Amniotic epithelial cell (primary cell): ENCODE measurements at places on chromosomes 4 and X.
A peak's percentile ranks its signal among the peaks of the same experiment; 100 is the strongest.

DNA sequence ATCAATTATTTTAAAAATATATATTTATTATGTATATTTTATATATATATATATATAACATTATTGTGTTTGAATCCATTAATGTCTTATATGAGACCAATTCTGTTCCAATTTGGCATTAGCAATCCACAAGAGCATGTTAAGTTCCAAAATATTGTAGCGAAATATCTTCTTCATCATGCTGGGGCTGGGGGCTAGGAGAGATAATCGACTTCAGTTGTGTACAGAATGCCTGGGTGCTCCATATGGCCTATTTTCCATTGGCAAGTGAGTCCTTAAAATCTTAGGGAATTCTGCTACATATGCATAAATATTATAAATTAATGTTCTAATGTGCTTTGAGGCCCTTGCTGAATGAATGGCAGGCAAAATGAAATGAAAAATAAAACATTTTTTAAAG, 117.7 kb downstream of the PCDH7 start:
- no peak for DNase-seq

DNA sequence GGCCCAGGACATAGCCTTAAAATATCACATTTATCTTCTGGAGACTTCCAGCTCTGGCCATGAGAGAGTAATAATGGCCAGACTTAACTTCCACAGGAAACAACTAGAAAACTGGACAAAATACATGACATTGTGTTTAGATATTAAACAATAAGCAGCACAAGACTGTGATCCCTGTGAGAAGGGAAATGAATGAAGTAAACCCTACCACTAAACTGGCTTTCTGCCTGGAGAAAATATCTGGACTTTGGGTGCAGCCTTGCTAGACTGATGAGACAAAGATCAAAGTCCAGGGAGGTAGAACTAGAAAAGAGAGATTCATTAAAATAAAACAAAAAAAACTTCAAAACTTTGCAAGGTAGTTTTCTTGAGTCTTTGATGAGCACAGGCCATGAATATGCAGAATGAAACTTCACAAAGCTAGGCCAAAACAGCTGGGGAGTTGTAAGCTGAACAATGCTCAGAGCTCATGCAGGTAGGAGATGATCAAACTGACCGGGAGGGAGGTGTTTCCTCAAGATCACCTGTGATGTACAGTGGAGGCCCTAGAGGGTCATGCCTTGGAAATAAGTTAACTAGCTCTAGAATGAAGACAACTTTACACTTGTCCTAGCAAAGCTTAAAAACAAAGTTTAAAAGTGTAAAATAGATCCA, 147.0 kb upstream of the SH3RF1 start:
- DNase-seq = no peak

DNA sequence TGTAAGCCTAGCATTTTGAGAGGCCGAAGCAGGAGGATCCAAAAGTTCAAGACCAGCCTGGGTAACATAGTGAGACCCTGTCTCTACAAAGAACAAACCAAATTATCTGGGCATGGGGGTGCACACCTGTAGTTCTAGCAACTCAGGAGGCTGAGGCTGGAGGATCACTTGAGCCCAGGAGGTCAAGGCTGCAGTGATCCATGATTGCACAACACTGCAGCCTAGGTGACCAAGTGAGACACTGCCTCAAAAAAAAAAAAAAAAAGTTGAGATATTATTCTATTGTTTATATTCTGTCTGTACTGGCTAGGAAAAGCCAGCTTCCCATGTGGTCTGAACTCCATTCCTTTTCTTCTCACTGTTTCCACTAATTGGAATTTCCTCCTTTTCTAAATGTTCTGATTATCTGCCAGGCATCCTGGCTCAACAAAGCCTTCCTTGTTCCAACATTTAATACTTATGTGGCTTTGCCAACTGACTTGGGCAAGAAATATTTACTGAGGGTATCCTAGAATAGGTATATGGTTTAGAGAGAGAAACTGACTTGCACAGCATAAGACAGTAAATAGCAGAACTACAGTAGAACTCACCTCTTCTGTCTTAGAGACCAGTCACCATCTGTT, 175.2 kb upstream of the ADAMTS3 start:
- no peak for DNase-seq

DNA sequence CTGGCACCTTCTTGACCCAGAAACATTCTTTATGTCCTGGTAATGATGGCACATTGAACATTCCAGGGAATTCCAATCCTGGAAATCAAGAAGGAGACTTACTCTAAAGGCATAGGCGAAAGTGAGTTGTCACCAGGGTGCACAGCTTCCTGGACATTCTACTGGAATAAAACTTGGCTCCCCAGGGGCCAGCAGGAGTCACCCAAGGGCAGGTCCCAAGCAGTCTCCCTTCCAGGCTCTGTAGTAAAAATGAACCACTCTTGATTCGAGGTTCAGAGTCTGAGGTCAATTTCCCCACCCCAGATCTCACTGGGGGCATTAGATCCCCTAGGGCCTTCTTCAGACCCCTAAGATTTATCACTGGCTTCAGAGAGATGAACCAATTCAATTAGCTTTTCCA, 338.7 kb upstream of the GATB start:
- DNase-seq = no peak

- no peak for DNase-seq
These were observed 11.1 kb downstream of the TCEANC start for GRCh38 chrX:13664020-13664419.

GRCh38 chr4:88747351-88747750, 49.7 kb upstream of the NAP1L5 start:
- no peak for DNase-seq

GRCh38 chr4:72376901-72377300, 192.1 kb downstream of the ADAMTS3 start:
- DNase-seq = no peak

- peak; percentile 27 for DNase-seq
These were observed 76.0 kb upstream of the DHRSX start for GRCh38 chrX:2576793-2577192.

- peak; percentile 35 for DNase-seq
These were observed 86.1 kb downstream of the CPE start for GRCh38 chr4:165464813-165465381.

DNA sequence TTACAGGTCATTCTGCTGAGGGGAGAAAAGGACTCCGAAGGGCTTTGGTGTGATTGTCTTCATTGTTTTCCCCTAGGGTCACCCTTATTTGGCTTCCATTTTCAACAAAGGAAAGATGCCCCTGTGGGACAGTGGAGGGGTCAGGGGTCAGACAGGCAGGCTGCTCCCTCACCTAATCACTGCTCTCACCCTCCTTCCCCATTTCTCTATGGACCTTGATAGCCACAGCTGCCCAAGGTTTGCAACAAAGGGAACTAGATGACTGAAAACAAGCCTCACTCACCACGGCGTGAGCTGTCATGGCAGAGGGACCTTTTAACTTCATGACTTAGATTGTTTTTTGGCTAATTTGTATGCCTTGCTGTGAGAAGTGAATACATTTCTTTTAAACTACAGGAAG, 40.7 kb downstream of the C4orf51 start:
- no peak for DNase-seq

DNA sequence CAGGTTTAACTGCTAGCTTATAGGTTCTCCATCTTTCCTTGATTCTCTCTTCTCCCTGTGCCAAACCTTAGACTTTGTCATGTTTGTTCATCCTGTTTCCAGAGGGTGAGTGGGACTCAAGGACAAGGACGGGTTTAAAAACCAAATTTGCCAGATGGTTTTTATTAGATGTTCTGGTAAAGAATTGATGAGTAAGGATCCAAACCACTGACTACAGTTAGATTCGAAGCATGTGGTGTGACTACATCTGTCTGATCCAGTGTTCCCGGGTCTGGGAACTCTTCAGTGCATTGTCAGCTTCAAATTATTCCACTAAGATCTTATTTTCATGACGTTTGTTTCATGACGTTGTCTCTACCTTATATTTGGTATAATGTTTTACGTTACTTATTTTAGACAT, 37.5 kb downstream of the MTMR1 start:
- no peak for DNase-seq

DNA sequence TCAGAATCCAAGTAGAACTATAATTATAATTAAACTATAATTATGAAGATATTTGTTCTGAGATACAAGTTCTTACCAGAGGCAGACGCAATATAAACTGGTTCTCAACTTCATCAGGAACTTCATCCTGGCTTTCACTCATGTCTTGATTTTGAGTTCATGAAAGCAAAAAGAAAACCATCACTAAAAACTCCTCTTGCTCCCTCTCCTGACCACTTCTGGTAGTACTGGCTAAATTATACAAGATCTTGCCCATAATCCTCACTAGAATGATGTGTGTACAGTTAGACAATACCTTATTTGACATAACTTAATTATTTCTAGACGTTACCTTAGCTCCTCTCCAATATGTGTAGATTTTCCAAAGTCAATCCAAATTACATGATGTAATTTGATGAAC, 3.7 kb downstream of the TAF7L start:
- peak; percentile 34 for DNase-seq

DNA sequence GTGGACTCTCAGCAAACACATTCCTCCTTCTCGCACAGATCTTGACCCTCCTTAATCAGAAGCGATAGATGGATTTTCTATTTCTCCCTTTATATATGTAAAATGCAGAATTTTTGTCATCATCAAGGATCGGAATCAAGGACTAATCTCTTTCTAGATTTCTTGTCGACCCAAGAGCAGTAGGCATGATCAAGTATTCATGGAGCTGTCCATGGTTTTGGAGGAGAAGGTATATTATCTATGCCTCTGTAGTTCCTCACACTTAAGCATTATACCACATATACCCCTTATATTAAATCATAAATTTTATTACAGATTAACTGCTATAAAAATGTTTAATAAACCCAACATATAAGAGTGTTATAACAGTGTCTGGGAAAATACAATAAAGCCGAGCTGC, 886.8 kb downstream of the NLGN4X start:
- no peak for DNase-seq

DNA sequence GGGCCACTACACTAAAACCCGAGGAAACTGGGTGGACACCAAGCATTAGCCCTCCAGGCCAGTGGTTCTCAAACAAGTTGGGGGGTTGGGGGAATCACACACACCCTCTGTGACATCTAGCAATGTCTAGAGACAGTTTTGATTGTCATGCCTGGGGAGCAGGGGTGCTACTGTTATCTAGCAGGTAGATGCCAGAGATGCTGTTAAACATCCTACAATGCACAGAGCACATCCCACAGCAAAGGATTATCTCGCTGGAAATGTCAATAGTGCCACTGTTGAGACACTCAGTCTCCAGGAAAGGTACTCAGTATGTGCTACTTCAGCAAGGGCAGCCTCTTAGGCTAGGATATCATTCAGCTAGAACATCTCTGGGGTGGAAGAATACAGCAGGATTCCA, 1.3 kb downstream of the SMC1A start:
- no peak for DNase-seq

- no peak for DNase-seq
These were observed 357.9 kb downstream of the UNC5C start for GRCh38 chr4:95190751-95191436.

- peak; percentile 66 for DNase-seq
These were observed 173.7 kb downstream of the AREG start for GRCh38 chr4:74618659-74619058.

DNA sequence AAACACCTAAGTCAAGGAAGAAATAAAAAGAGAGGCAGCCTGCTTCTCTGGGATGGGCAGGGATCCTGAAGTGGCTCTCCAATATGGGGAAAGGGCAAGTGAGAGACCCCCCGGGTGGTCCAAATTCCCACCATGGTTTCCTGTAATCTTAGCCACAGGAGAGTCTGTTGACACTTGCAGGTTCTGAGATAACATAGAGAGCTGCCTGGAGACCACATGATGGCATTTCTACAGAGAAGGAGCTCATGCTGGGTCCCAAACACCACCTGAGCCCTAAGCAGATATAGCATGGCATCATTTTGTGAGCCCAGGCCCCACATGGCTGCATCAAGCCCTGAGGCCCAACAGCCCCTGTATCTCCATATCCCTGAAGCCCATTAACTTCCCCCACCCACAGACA, 26.1 kb downstream of the PABPC1L2B start:
- no peak for DNase-seq

GRCh38 chr4:132108784-132109183, 1040.3 kb upstream of the PCDH10 start:
- peak; percentile 56 for DNase-seq

GRCh38 chrX:17703201-17703600, 34.1 kb upstream of the SCML1 start:
- DNase-seq = no peak

- DNase-seq = no peak
These were observed 40.5 kb upstream of the SPP1 start for GRCh38 chr4:87934973-87935372.

DNA sequence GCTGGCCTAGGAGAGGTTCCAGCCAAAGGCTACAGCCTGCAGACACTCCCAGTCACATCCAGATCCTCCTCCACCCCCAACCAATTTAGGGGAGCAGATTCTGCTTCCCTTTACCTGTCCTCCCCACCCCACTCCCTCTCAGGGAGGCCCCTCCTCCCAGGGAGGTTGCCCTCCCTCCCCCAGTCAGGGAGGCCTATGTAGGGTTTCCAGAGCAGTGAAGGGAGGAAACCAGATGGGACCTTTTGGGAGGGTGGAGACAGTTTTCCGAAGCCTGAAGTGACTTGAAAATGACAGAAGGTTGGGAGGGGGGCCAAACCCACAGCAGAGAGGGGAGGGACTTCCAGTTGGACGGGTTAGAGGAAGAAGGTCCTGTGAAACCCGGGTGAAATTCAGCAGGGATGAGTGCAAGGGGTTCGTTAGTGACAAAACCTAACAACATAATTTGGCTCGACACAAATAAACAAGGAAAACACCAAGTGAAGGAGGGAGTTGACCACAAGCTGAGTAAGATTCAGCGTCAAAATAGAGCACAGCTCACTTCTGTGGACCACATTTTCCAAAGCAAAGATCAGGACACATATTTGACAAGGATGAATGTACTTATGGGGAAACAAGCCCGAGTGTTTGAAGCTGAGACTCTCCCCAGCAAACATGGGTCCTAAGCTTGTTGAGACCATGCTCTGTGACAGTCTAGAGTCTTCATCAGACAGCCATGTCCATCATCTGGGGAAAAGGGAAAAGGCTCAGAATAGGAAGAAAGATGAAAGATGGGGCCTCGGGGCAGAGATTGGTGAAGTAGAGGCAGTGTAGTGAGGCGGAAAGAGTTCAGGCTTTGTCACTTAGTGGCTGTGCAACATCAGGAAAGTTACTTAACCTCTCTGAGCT, 46.4 kb downstream of the PRPS1 start:
- peak; percentile 88 for DNase-seq

- DNase-seq = no peak
These were observed 66.7 kb upstream of the FRAS1 start for GRCh38 chr4:77990456-77990855.

GRCh38 chrX:119828446-119828845, 24.3 kb downstream of the UPF3B start:
- DNase-seq = no peak

DNA sequence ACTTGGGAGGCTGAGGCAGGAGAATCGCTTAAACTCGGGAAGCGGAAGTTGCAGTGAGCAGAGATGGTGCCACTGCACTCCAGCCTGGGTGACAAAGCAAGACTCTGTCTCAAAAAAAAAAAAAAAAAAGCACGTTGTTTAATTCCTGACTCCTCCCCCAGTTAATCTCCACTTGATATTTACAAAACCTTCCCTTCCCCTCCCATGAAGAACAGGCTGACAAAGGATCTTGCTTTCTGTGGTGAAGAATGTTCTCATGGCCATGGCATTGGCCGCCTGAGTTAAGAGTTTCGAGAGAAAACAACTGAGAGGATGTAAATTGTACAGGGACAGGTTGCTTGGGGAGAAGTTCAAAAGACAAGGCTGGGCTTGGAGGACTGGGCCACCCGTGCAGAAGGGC, 168.2 kb upstream of the BCOR start:
- no peak for DNase-seq
